Activated naive CD4-positive, alpha-beta T cell (primary cell): ENCODE measurements at places on chromosomes 3 and 15.
A peak's percentile ranks its signal among the peaks of the same experiment; 100 is the strongest.

DNA sequence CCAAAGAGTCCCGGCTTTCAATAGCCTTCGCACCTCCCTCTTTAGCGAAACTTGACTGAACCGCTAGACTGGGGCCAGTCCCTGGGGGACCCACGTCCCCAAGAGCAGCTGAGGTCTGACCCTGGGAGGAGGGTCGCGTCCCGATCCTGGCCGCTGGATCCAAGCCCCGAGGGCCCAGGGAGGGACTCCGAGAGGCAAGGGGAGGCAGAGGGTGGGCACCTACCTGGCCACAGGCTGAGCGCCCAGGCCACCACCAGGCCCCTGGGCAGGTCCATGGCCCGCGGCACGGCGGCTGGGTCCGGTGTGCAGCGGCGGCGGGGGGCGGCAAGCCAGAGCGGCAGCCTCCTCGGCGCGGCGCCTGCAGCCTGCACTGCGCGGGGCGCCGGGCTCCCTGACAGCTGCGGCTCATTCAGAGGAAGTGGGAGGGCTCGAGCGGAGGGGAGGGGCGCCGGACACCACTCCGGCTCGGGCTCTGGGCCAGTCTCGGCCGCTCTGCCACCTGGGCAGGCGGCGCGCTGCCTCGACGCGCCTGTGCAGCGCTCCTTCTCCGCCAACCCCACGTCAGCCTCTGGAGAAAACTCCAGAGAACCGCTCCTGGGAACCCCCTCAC is at the start of gene ITGA11:
Gene ITGA11, minus strand, starts transcription at position 372 of the 610 bp plus-strand sequence. Its CDS starts 97 bp downstream, at position 275.
- DNase-seq: no peak

- no peak for DNase-seq
Measured at GRCh38 chr3:158165730-158166129, 55.8 kb downstream of the RSRC1 start.

GRCh38 chr3:149174901-149175300 is 45.5 kb downstream of the HPS3 start:
- DNase-seq: no peak

DNA sequence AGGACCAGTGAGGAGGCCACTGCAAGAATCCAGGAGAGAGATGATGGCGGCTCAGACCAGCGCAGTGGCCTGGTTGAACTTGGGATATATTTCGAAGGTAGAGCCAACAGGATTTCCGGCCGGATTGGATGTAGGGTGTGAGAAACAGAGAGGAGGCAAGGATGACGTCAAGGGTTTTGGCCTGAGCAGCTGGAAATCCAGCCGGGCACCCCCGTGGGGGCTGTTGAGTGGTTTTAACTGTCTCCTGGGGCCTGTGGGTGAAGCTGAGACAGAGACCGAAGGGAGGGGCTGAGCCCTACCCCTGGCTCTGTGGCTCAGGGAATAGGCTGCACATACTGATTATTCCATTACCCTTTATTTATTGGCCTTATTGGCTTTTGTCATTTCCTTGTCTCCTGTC is 45.7 kb downstream of the EXOG start:
- DNase-seq: no peak

DNA sequence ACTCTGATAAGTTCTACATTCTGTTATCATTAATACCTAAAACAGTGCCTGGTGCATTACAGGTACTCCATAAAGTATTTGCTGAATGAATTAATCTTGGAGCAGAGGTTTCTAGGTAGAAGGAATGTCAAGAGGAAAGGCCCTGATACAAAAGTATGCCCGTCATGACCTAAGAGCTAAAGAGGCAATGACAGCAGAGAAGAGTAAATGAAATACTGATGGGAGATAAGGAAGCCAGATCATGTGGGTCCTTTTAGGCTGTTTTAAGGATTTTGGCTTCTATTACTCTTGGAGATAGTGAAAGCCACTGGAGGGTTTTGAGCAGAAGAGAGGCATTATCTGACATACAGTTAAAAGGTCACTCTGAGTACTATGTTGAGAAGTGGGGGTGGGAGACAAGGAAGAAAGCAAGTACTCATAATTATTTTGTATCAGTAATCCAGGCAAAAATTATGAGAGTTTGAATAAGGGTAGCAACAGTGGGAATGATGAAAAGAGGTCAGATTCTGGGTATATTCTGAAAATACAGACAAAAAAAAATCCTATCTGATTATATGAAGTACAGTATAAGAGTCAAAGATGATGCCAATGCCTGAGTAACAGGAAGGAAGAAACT is 48.3 kb downstream of the DENND4A start:
- DNase-seq: no peak

DNA sequence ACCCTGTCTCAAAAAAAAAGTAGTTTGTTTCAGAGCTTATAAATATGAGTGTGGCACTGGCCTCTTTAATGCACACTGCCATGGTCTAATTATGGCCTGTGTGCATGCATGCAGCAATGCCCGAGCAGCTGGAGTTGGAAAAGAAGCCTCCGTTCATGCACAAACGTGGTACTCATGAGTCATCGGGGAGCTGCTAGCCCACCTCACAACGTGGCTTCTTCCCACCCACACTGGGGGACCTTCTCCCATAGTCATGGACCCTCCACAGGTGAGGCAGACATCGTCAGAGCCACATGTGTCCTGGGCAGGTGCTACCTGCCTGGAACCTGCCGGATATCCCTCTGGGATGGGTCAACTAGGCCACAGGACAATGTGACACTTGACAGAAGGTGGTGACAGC is 66.7 kb downstream of the ATP10A start:
- DNase-seq: no peak

GRCh38 chr3:194933465-194933864 is 247.8 kb downstream of the FAM43A start:
- DNase-seq: no peak

- no peak for DNase-seq
Measured at GRCh38 chr3:168036619-168037018, 59.1 kb downstream of the GOLIM4 start.

DNA sequence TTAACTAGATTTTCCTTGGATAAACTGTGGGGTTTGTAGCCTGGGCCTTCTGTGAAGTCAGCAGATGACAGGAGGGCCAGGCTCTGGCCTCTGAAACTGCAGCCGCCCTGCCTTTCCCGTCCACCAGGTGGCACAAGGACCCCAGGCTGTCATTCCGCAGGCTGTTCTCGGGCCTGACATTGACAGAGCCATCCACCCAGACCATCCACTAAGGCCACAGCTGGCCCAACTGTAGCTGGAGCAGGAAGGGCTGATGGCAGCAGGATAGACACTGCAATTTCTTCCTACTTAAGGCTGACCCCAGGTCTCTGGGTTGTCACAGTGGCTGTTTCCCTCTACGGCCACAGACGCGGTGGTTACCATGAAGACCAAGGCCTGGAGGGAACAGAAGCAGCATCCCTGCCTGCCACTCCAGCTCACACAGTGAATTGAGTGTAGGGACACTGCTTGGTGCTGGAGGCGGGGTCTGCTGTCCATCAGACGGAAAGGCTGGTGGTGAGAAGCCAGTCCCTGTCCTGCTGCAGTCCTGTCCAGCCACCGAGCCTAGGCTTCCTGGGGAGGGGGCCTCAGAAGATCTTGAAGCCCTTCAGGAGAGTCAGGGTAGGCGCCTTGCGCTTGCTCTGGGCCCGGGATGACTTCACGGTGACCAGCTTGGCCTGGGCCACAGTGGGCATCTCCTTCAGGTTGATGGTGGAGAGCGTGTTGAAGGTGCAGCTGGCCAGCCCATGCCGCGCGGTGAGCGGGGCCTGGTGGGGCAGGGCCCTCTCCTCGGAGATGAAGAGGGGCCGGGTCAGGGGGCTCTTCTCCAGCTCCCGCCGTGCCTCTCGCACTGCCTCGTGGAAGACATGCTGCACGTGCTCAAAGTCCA is 9.4 kb downstream of the SLC51B start:
- DNase-seq: peak; percentile 31

DNA sequence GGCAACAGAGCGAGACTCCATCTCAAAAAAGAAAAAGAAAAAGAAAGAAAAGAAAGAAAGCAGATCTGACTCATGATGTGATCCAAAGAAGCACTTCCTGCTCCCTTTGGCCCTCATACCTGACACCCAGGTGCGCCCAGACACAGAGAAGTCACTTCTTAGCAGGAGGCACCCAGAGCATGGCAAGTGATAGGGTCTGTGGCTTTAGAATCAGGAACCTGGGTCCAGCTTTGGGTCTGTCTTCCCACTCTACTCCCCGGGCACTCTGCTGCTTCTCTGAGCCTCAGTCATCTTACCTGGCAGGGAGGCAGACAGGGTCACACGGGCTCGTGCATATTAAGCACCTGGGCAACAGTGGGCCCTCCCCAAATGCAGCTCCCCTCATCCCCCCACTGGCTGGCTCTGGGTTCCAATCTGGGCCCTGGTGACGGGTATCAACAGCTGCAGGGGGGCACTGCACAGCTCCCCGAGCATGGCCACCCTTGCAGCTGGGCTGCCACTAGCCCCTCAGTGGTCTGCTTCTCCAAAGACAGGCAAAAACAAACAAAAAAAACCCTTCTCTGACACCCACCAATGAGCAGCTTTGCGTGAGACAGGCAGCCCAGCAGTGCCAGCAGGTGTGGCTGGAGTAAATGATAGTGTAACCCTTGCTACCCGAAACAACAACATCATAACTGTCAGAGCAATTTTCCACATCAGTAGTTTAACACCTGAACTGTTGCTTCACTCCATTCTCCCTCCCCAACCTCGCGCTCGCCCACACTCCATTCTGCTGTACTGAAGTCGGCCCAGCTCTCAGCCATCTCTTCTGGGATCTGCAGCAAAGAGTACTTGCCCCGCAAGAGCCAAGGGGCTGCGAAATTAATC is 99.8 kb downstream of the MEGF11 start:
- DNase-seq: no peak

GRCh38 chr3:28326458-28326926 is 22.0 kb upstream of the ZCWPW2 start:
- DNase-seq: no peak

DNA sequence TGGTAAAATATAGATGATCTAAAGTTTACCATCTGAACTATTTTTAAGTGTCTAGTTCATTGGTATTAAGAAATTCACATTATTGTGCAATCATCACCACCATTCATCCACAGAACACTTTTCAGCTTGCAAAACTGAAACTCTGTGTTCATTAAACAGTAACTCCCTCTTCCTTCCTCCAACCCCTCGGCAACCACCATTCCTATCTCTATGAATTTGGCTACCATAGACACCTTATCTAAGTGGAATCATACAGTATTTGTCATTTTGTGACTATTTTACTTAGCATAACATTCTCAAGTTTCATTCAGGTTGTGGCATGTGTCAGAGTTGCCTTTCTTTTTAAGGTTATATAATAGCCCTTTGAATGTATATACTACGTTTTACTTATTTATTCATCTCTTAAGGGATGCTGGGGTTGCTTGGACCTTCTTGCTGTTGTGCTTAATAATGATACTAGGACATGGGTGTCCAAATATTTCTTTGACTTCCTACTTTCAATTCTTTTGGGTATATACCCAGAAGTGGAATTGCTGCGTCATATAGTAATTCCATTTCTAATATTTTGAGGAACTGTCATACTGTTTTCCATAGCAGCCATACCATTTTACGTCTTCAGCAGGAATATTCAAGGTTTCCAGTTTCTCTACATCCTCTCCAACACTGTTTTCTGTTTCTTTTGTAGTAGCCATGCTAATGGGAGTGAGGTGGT is 20.9 kb downstream of the KAT2B start:
- DNase-seq: no peak

DNA sequence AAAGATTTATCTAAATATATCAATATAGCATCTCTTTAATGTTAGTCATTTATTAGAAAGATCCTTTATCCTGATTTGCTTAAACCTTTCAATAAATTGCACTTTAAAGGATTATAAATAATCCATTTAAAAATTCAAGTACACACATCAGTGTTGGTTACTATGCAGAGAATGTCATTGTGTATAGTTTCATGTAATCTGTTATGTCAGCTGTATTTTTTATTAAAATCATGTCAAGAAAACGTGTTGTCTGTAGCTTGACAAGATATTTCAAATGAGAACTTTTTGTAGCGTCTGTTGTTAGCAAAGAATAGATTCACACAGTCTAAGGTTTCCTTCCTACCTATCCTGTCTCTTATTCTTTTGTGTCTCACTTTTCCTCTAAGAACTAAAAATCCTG is 7.8 kb downstream of the PDHB start:
- DNase-seq: no peak

- DNase-seq: no peak
Measured at GRCh38 chr3:32913790-32914446, 37.5 kb upstream of the CCR4 start.

DNA sequence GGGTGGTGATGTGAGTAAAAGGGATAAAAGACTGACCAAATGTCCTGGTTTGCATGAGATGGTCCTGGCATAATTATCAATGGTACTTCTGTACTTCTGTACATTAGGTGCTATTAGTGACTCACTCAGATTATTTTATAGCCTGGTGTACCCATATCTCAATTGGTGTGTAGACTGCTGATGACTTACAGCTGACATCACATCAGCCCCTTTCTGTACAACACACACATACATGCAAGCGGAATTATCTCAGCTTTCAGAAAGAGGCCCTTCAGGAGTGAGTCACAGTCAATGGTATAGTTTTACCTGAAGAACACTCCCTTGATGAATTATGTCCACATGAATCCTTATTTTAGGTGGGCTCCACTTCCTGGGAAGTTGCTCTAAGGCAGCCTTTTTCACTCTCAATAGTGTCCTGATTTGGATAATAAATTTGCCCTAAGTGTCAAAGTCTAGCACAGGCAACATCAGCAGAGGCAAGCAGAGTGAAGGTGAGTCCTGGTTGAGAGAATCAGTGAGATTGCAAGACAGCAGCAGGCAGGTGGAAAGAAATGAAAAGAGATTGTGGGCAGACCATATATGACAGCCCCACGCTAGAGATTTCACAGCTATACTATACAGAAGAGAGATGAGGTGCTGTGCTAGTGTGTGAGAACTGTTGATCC is 137.0 kb downstream of the ZPLD1 start:
- DNase-seq: no peak

DNA sequence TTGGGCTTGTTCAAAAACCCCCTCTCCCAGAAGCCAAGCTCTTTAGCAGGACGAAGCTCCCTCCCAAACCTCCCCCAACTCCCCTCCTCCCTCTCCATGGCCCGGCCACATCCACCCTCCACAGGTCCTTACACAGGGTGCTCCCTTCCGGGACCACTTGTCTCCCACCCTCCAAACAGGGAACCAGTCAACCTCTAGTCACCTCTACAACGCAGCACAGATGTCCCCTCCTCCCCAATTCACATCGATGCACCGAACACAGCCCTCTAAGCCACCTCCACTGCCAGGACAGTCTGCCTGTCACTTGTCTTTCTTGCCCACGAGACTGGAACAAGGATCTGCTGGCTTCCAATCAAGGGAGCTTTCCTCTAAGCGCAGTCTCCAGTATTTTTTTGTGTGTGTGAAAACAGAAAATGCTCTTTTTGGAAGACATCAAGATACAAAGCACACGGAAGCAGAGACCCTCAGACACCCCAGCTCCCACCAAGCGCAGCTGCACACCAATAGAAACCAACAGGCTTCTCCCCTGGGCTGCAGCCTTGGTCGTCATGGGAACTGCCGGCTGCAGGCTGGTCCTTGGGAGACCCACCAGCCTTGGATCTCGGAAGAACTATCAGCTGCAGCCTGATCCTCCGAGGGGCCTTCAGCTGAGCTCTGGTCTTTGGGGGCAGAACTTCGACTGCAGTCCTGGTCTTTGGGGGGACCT is 26.5 kb downstream of the IQSEC1 start:
- no peak for DNase-seq
